NCI-H2227 treated with DMSO at 0.1 percent for 48 hours (cell line): ENCODE measurements at places on chromosomes 11 and 22.

GRCh38 chr11:77080643-77081210 is 14.0 kb downstream of the CAPN5 start:
- no peak for DNase-seq

- DNase-seq = no peak
Observed at GRCh38 chr11:10674440-10674855, 19.1 kb downstream of the IRAG1 start.

GRCh38 chr11:76339221-76339620 is 41.7 kb downstream of the THAP12 start:
- no peak for DNase-seq

DNA sequence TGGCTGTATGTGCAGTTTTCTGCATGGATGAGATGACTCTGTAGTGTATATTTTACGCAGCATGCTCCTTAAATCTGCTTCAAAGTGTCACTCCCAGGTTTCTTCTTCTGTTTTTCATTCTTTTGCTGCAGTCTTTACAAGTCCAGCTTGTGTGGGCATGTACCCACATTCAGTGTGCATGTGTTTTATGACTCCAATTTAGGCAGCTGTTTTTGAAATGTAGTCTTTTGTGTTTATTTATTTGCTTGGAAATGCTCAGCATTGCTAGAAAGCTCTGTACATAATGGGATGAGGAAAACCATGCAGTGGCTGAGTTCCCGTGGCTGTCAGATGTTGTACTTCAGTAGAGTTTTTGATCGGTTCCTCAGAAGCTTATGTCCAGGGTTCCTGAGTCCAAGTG is 138.5 kb downstream of the ARHGAP42 start:
- no peak for DNase-seq

- no peak for DNase-seq
Observed at GRCh38 chr22:44543781-44544477, 45.9 kb upstream of the RTL6 start.

GRCh38 chr11:33935461-33936456 is 43.9 kb upstream of the LMO2 start:
- no peak for DNase-seq

DNA sequence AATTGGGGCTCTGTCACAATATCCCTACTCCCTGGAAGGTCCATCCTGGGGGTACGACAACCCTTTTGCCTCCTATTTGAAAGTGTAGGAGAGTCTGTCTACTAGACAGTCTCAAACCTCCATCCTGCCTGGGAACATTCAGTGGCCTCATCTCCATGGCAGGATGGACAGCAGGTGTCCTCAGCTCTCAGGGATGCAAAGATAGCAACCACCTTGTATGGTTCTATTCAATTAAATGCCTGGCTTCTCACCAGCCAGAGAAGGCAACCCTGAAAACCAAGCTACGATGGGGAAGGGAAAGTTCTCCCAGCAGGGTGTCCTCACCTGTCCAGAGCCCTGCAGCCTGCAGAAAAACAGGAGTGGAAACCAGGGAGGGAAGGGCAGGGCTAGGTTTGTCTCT is 164.9 kb downstream of the MIAT start:
- DNase-seq = no peak

- no peak for DNase-seq
Observed at GRCh38 chr22:38704654-38705234, 1.0 kb upstream of the GTPBP1 start.

DNA sequence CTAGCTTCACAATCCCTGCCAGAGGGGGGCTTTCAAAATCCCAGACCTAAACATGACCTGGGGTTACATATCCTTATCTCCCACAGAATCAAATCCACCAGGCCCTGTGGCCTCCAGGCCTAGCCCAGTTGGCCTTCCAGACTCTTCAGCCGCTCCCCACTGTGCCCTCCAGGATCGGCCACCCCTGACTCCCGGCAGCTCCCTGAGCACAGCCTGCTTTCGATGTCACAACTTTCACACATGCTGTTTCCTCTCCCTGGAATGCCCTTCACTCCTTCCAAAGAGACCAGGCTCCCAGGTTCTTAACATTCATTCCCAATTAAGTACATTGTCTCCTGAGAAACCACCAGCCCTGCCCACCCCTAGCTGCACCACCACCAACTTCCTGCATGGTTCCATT is 62.7 kb downstream of the CSNK2A3 start:
- DNase-seq = no peak

DNA sequence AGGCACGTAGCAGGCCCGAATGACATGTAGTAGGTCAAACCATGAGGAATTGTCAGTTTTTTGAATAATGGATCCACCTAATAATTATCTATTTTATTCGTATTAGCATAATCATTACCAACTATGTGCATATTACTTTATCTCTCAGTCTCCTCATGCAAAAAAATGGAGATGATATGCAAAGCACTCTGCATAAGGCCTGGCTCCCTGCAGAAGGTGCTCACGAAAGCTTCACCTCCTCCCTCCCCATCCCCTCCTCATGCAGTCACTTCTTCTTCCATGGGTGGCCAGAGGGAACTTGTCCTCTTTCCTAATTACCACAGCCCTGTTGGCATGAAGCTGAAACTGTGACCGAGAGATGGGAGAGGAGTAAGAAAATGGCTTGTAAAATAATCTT is 20.8 kb upstream of the TSKU start:
- DNase-seq = no peak

DNA sequence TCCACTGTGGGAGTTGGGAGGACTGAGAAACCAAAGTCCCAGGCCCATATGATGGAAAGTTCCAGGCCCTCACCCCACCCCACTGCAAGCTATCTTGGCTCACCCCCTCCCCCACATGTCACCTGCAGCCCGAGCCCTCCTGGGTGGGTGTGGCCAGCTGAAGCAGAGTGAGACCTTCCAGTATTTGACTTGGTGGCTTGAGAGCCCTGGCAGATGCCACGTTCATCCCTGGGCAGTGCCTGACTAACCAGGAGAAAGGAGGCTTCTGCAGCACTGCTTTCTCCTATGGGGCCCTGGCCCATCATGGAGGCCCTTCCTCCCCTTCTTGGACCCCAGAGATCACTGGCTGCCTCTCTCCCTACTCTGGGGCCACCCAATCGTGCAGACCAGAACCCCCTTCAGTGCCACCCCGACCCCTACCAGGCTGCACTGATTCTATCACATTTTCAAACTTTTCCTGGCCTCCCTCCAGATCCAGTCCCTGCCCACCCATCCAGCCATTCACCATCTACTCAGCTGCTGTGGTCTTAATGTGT is 38.1 kb upstream of the WNT11 start:
- no peak for DNase-seq

DNA sequence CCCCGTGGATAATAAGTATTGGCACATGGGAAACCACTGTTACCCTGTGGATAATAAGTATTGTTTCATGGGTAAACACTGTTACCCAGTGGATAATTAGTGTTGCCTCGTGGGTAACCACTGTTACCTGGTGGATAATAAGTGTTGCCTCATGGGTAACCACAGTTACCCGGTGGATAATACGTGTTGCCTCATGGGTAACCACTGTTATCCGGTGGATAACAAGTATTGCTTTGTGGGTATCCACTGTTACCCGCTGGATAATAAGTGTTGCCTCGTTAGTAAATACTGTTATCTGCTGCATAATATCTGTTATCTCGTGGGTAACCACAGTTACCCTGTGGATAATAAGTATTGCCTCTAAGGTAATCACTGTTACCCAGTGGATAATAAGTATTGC is 25.5 kb upstream of the NXPE4 start:
- DNase-seq = no peak
